ENCODE measurements at places on chromosomes 16 and 17.

DNA sequence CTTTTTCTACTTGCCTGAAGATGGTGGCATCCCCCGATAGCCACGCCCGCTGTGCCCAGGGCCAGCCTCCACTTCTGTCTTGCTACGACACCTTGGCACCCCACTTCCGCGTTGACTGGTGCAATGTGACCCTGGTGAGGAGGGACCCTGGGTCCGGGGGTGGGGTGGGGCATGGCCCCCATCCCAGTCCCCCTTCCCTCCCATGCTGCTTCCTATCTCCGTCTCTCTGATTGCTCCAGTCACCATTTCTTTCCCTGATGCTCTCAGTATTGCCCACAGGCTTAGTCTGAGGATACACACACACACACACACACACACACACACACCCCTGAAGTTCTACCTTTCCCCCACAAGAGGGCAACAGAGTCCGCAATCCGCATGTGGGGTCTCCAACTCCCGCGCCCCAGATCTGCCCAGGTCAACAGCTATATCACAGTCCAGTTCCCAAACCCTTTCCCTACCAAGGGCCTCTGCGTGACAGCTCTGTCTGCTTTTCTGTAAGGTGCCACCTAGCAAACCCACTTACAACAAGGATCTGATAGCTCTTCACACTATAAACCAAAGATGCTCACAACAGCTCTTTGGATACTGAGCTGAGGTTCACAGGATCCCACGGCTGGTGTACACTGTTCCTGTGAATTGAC, 3.4 kb downstream of the SGCA start:
- ATAC-seq, result peak; percentile 67

- peak; percentile 61 for ATAC-seq
These were observed at the start of gene RAB11FIP4 for GRCh38 chr17:31391496-31391949. Gene RAB11FIP4, plus strand, starts transcription at chr17:31391675. Its CDS starts 178 bp downstream, at chr17:31391853.

DNA sequence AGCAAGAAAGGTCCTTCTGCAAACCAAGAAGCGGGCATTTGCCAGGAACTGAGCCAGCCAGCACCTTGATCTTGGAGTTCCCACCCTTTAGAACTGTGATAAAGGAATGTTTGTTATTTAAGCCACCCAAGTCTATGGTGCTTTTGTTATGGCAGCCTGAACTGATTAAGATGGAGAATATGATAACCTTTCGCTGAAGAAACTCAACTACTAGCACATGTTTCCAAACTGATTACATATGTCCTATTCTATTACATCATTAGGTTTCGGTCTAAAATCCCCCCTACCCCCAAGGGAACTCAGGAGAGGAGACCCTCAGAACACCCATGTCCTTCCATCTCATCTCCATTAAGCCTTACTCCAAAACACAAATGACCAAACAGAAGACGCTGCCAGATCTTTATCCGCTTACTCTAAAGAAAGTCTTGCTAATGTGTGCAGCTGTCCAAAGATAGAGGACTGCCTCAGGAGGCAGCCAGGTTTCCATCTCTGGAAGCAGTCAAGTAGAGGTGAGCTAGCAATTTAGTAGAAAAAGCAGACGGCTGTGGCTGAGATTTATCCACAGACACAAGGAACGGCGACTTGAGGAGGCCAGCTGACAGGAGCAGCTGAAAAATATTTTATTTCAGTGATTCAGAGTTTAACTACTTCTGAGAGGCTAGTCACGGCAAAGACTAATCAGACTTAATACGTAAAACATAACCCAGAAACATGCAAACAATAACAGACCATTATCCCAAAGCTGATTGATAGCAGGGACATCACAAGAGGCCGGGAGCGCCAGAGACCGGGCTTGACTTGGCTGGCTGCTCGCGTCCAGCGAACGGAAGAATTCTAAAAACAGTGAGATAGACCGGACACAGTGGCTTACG, 611.4 kb upstream of the CDH5 start:
- ATAC-seq, result no peak

GRCh38 chr16:65833171-65833871, 533.2 kb upstream of the CDH5 start:
- no peak for ATAC-seq

DNA sequence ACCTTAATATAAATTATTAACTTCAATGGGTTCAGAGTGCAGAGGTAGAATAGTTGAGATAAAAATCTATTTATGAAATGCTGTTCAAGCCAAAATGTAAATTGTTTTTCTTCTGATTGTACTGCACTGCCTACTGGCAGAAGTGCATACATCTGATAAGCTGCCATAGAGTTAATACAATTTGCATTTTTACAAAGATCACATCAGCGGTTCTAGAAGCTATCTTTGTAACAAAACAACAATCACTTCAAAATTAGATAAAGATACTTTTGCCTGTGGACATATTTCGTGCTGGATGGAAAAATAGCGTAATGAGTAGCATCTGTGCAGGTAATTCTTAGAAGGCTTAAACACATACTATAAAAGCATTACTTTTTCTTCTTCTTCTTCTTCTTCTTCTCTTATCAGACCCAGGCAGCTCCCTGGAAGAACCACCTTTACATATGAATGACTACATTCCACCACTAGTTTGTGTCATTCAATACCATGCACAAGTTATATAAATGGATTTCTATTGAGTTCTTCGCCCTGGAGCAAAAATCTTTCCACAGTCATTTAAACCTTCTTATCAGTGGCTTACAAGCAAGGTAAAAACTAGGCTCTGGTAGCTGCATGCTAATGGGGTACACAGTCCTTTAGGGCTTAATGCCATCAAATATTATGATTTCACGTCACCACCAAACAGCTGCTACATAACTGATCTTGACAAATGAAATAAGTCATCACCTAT, 47.0 kb downstream of the SYNRG start:
- no peak for ATAC-seq

GRCh38 chr16:83581994-83582747, 225.6 kb upstream of the HSBP1 start:
- ATAC-seq, result no peak

- no peak for ATAC-seq
These were observed 1.9 kb downstream of the CDH13 start for GRCh38 chr16:82628711-82629110.

- ATAC-seq, result no peak
These were observed 21.4 kb upstream of the SPACA3 start for GRCh38 chr17:32970281-32970680.
